A172 (cell line): ENCODE measurements at places on chromosomes 4 and X. TPM values are rescaled to one million over a fixed set of nuclear protein-coding genes. Genes with fewer than 3 reads are reported as not detected.

GRCh38 chrX:38606821-38607220 lies 45.5 kb downstream of the TSPAN7 start:
- DNase-seq: no peak

GRCh38 chr4:142778900-142779299 lies 67.2 kb downstream of the INPP4B start:
- no peak for DNase-seq

GRCh38 chrX:27976284-27976683 lies 5.0 kb downstream of the DCAF8L1 start:
- DNase-seq: no peak

DNA sequence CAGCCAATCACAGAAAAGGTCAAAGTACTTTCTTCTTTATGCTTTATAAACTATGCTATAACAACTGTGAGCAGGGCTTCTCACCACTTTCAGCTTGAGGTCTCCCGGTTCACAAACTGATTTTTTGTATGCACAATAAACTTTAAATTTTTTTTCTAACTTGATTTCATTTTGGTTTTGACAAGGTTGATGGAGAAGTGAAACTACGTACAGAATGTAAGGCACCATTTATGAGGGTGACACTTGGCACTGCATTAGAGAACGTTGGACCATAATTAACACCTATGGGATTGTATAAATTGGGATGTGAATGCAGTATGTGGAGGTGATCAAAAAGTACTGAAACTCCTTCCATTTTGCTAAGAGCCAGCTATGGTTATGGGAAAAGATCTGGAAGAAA lies 857.9 kb upstream of the HTR2C start:
- no peak for DNase-seq

PRSS12 gene
- total RNA-seq: 1.5 and 3.0 TPM in 2 replicates

GPC3 gene
- total RNA-seq: not detected in 2 replicates

TBC1D19 gene
- 14.1 and 15.8 TPM in 2 replicates for total RNA-seq

DNA sequence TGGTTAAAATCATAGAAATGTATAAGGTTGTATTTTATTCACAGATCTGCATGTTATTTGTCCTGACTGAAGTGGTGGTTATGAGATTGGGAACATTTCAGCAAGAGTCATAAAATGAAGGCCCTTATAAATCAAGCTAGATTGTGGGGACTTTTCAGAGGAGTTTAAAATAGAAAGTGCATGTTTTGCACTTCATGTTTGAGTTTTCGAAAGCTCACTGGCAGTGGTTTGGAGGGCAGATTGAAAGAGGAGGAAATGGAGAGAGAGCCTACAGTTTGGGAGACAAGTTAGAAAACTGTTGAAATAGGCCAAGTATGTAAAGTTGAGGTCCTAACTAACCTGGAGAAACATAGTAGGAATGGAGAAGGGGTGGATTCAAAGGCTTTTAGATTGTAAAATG lies 124.9 kb downstream of the KDM6A start:
- DNase-seq: no peak

DNA sequence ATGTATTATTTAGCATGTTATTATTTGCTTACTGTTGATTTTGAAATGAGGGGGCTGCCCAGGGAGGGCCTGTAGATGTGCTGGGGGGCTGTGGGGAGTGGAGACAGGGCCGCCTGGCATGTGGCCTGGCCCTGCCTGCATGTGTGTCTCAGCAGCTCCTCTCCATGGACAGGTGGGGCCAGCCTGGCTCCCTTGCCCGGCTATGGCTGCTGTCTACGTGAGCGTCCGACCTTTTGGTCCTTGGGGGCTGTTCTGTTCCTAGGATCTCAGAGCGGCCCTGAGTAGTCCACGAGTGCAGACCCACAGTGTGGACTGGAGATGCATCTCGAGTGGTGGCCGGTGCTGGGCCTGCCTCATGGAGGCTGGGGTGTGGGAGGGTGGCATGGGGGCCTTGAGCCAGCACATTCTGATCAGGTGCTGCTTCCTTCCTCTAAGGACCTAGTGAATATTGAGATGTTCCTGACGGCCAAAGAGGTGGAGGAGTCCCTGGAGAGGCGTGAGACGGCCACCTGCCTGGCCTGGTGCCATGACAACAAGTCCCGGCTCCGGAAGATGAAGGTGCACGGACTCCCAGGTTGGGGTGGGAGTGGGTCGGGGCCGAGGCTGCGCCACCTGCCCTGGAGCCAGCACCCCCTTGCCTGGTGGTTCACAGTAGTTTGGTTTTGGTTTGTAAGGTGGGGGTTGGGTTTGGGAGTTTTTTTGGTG lies 24.9 kb upstream of the UVSSA start:
- no peak for DNase-seq

DNA sequence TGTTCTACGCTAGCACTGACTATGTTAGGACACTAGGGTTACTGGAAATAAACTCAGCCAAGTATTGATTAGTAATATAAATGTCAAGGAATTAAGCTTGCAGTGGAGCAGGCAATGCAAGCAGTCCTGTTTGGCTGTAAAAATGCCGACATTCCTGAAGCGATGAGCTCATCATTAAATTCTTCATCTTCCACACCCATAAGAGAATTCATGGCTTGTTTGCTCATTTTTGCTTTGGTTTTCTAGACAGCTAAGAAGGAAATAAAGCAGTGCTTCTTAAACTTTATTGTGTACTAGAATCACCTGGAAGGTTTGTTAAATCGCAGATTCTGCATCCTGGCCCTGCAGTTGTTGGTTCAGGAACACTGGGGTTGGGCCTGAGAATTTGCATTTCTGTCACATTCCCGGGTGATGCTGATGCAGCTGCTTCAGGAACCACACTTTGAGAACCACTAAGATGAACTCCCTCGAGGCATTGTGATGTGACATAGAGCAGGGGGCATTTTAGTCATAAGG lies 17.8 kb downstream of the ANXA3 start:
- DNase-seq: peak; percentile 73

HUWE1 gene
- total RNA-seq: 57.4 and 69.9 TPM in 2 replicates

GYG2 gene
- 7.2 and 11.7 TPM in 2 replicates for total RNA-seq

- DNase-seq: peak; percentile 71
Measured at GRCh38 chr4:168451744-168452390, 28.4 kb downstream of the DDX60L start.

HTT gene
- 12.2 and 17.0 TPM in 2 replicates for total RNA-seq

DNA sequence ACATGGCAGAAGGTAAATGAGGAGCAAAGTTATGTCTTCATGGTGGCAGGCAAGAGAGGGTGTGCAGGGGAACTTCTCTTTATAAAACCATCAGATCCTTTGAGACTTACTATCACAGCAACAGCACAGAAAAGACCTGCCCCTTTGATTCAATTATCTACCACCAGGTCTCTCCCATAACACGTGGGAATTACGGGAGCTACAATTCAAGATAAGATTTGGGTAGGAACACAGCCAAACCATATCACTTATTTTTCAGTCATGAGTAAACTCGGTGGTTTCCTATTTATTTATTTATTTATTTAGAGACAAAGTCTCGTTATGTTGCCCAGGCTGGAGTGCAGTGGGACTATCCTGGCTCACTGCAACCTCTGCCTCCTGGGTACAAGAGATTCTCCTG lies 22.1 kb downstream of the CXCL1 start:
- no peak for DNase-seq

DNA sequence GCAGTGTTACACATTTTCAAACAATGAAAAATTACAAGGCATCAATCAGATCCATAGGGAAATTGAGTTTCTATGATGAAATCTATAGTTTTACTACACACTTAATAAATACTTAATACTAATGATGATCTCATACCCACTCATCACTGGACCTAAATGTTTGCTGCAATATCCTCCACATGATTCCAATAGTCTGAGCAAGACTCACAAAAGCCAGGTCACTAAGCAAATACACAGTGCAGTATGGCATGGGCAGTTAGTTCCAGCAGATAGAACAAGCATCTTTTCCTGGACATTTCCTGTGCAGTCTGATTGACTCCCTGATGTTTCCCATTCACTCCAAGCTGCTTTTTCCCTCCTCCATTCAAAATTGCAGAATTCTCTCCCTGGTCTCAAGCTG lies 109.0 kb upstream of the ATOH1 start:
- DNase-seq: no peak

GRCh38 chr4:164606478-164606877 lies 147.5 kb upstream of the SMIM31 start:
- DNase-seq: no peak

GRCh38 chrX:24190500-24191156 lies 41.1 kb downstream of the ZFX start:
- DNase-seq: no peak

DNA sequence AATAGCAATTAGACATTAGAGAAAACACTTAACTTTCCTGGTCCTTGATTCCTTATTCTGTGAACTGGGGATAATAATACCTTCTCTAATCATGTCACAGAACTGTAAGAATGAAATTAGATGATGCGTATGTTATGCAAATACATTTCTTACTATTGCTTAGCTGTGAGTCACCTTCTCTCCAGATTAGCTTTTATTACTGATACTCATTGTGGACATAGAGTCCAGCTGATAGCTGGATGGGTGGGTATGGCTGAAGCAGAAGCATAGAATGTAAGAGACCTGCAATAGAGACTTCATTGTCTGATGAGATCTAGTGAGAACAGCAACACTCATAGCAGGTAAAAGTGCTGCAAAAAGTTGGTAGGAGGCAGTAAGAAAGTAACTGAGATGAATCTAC lies 437.2 kb upstream of the ZFP42 start:
- no peak for DNase-seq

CBR4 gene
- total RNA-seq: 25.2 and 26.9 TPM in 2 replicates

MGAT4D gene
- total RNA-seq: not detected in 2 replicates

- peak; percentile 6 for DNase-seq
Measured at GRCh38 chr4:94304365-94304971, 38.2 kb downstream of the HPGDS start.

- no peak for DNase-seq
Measured at GRCh38 chr4:87510747-87511146, 18.4 kb downstream of the SPARCL1 start.

HSFX4 gene
- total RNA-seq: not detected in 2 replicates

GRCh38 chr4:17322514-17322913 lies 189.4 kb downstream of the QDPR start:
- DNase-seq: no peak

VCX2 gene
- not detected in 2 replicates for total RNA-seq

PHKA1 gene
- 7.5 and 7.9 TPM in 2 replicates for total RNA-seq

MAGEB2 gene
- 0.19 TPM in 1 of 2 replicates, not detected in the other for total RNA-seq

GRCh38 chrX:16436348-16437188 lies 213.4 kb upstream of the S100G start:
- DNase-seq: peak; percentile 93

CHRDL1 gene
- not detected in 2 replicates for total RNA-seq

COX7B2 gene
- total RNA-seq: 86.5 and 88.8 TPM in 2 replicates

DNA sequence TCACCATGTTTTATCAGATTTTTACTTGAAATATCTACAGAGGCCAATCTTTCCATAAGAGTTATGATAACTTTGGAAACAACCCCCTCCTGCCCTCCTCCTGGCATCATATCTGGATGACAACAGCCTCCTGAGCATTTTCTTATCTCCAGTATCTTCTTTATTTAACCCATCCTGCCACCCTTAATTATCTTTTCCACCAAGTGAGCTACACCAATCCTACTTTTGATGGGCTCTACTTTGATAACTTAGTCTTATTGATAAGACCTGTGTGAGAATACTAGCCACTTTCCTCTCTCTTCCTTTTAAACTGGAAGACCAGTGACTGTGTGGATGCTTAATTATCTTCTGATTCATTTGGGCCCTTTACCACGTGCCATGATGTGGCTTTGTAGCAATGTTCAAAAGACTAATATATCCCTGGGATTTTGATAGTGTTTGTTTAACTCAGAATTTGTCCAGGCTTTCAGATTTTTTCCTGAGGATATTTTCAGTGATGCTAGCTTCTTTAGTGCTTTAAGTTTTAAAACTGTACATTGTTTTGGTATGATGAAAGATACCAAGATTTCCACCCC lies 330.1 kb upstream of the GIMD1 start:
- DNase-seq: no peak

- no peak for DNase-seq
Measured at GRCh38 chr4:122623637-122624166, 2.8 kb upstream of the IL21 start.

- DNase-seq: no peak
Measured at GRCh38 chr4:87275311-87275710, 47.4 kb downstream of the HSD17B13 start.

DNA sequence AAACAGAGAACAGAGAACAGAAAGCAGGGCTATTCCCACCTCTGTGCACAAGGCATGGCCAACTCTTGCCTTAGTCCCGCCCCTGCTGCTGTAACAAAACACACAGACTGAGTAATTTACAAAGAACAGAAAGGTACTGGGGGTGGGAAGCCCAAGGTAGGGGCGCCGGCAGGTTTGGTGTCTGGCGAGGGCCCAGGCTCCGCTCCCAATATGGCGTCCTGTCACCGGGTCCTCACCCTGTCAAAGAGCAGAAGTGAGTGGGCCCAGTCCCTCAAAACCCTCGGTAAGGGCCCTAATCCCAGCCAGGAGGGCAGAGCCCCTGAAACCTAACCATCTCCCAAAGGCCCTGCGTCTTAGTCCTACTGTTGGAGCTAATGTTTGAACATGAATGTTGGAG lies 71.0 kb downstream of the FAM53A start:
- no peak for DNase-seq
